ENCODE measurements at places on chromosomes 11 and 22. TPM values are rescaled to one million over a fixed set of nuclear protein-coding genes. Genes with fewer than 3 reads are reported as not detected.

DNA sequence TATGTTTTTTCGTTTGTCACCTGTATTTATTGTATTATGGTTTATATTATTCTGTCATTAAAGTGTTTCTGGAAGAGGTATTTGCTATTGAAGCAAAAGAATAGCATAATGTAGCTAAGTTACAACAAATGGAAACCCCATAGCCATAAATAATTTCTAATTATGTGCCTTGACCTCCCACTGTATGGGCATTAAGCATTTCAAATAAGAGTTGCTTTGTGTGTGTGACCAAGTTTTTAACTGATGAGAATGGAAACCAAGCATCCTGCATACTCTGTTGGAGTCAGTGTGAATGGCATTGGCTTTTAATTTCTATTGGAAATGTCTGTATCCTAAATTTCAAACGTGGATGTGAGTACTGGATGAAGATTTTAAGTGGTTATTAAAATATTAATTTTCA is 61.9 kb upstream of the MYO18B start:
- H3K27ac ChIP-seq: no peak overlapping the region
- peaks cover 45% of the 10 kb centered on the region for H3K36me3 ChIP-seq
- peaks cover 29% of the 10 kb centered on the region for H3K4me1 ChIP-seq

Gene OR5A1
- total RNA-seq: not detected

DNA sequence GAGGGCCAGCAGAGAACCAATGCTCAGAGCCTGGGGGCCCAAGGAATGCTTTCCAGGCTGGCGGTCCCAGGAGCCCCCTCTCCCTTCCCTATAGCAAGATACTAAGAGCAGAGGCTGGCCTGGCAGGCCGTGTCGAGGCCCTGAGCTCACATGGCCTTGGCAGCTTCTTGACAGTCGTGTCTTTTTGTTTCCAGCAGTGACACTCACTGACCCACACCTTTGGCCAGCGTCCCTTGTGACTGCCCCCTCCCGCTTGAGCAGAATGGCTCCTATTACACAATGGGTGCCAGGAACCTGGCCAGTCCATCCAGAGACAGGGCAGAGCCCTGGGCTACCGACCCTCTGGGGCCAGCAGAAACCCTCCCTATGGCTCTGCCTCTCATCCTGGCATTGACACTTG is 6.4 kb upstream of the CCND1 start:
- no peak overlapping the region for H3K4me3 ChIP-seq
- peaks cover 55% of the 10 kb centered on the region for H3K27me3 ChIP-seq
- no peaks in the 10 kb centered on the region for H3K36me3 ChIP-seq
- no peaks in the 10 kb centered on the region for H3K4me1 ChIP-seq

Gene KRTAP5-7
- total RNA-seq: not detected

DNA sequence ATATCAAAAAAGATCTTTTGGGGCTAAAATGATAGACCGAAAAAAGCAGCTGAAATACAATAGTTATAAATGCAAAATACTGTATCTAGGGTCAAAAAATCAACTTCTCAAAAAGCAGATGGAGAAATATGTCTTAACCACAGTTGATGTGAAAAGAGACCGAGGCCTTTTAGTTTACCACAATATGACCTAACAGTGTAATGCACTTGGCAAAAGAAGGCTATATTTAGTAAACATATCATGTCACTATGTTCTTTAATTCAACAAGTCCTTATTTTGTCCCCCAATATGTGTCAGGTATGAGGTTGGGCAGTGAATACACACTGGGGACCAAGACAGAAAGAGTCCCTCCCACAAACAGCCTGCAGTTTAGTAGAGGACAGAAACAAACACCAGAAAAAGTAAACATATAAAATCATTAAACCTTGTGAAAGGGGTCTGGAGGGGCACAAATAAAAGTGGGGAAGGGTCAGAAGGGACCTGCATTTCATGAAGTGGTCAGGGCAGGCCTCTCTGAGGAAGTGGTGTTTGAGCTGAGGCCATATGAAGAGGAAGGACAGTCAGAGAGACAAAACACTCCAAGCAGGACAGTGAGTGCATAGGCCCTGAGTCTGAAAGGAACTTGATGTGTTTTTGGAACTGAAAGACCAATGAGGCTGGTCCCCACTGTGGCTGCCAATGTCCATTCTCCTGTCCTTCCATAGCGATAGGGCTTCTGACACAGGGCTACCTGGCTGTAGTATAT is 53.4 kb downstream of the LIF start:
- H3K27me3 ChIP-seq: no peaks in the 10 kb centered on the region

All from activated T-helper 1 cell treated with anti-CD3 and anti-CD28 coated beads, Interleukin-12 subunit alpha, Interleukin-12 subunit beta, Interleukin-2, Interleukin-4 antibody, amounts not matched to agents 30 ng/mL and 10 ng/mL and 1 ng/mL, durations not matched to agents 14 hours and 24 hours and 36 hours (primary cell).